Bladder microvascular endothelial cell (primary cell): ENCODE measurements at places on chromosomes 12 and 14. TPM values are rescaled to one million over a fixed set of nuclear protein-coding genes. Genes with fewer than 3 reads are reported as not detected.

Gene C12orf50
- total RNA-seq: not detected in 2 replicates

Gene IL23A
- 0.19 TPM in 1 of 2 replicates, not detected in the other for total RNA-seq

Gene GZMB
- not detected in 2 replicates for total RNA-seq

Gene NEDD8
- total RNA-seq: 259 and 308 TPM in 2 replicates

Gene CEBPE
- not detected in 2 replicates for total RNA-seq

Gene MFAP5
- total RNA-seq: 0.13 and 0.32 TPM in 2 replicates

Gene DEGS2
- total RNA-seq: 0.31 TPM in 1 of 2 replicates, not detected in the other

Gene PPP4R4
- total RNA-seq: under 0.01 and 0.16 TPM in 2 replicates

Gene STK38L
- 19.4 and 95.4 TPM in 2 replicates for total RNA-seq

Gene FGF23
- total RNA-seq: not detected in 2 replicates

Gene ZDHHC22
- under 0.01 TPM in 1 of 2 replicates, not detected in the other for total RNA-seq

Gene NELL2
- 0.06 TPM in 1 of 2 replicates, not detected in the other for total RNA-seq

Gene TAS2R19
- 2.1 and 15.5 TPM in 2 replicates for total RNA-seq

Gene NANOG
- total RNA-seq: not detected in 2 replicates

Gene RERG
- under 0.01 TPM in 1 of 2 replicates, not detected in the other for total RNA-seq

Gene TEDC1
- total RNA-seq: 9.9 and 18.8 TPM in 2 replicates

Gene PKP2
- 0.32 and 40.6 TPM in 2 replicates for total RNA-seq

Gene HEATR5A
- 20.2 and 50.3 TPM in 2 replicates for total RNA-seq

Gene TSPAN11
- total RNA-seq: 2.3 and 19.0 TPM in 2 replicates

Gene GSG1
- total RNA-seq: not detected in 2 replicates

Gene MYF6
- total RNA-seq: not detected in 2 replicates

Gene SLC25A47
- total RNA-seq: not detected in 2 replicates

Gene ZNF839
- total RNA-seq: 7.3 and 7.5 TPM in 2 replicates

Gene TAS2R13
- 0.65 and 3.3 TPM in 2 replicates for total RNA-seq

Gene GALNT9
- 0.13 TPM in 1 of 2 replicates, not detected in the other for total RNA-seq

Gene INSM2
- 0.06 TPM in 1 of 2 replicates, not detected in the other for total RNA-seq

Gene DPPA3
- total RNA-seq: not detected in 2 replicates

Gene NR4A1
- total RNA-seq: 0.49 and 0.94 TPM in 2 replicates

Gene VASH1
- 54.4 and 113 TPM in 2 replicates for total RNA-seq

Gene EIF2S3B
- total RNA-seq: 0.32 and 0.69 TPM in 2 replicates

Gene NOS1
- total RNA-seq: not detected in 2 replicates
